NCI-H2171 (cell line): ENCODE measurements at places on chromosomes 4 and X.

GRCh38 chrX:51496501-51497291, at the start of gene NUDT11:
NUDT11 (minus strand) TSS chrX:51496592; CDS start chrX:51496444, 148 bp downstream.
- DNase-seq, result peak; percentile 69

DNA sequence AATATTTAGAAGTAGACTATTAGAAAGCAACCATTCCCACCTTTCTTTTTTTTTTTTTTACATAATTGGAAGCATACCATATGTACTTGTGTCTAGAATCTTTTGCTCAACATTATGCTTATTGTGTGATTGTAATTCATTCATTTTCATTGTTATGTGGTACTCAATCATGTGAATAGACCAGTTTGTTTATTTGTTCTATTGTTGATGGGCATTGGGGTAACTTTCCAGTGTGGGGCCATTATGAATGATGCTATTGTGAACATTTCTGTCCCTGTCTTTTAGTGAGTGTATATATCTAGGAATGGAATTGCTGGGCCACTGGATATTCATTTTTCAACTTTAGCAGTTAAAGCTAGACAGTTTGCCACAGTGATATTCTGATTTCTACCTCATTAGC, 62.5 kb upstream of the MCUB start:
- no peak for DNase-seq

DNA sequence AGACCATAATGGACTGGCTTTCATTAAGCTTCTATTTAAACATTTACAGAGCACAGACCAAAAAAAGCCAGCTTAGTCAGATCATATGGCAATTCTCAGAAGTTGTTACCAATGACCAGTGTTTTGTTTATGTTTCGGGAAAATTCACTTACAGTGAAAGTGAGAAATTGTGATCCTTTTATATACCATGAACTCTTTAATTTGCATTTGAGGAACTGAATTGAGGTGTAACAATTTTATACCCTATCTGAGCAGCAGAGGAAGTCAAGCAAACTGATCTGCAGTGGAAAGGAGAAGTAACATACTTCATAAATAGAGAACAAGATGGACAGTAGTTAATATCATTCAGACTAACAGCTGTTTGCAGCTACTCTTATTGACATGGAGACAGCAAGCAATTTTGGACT, 97.1 kb downstream of the TMA16 start:
- no peak for DNase-seq

- no peak for DNase-seq
Measured at GRCh38 chr4:85637778-85638177, 162.8 kb downstream of the ARHGAP24 start.

DNA sequence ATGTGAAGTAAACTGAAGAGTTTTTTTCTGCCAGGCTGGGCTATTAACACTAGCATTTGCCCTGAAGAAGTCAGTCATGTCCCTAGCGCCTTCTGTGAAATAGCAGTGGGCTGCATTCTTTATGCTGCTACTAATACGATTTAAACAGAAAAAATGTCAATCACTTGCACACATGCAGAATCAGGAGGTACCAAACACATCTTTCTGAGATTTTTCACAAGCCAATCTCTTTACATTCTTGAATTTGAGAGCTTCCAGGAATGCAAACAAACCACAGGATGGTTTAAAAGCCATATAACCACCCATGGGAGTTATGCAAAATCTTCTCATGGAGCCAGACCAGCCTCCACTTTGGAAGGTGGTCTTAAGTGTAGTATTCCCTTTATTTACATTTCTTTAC, 220.1 kb downstream of the IQCM start:
- no peak for DNase-seq

DNA sequence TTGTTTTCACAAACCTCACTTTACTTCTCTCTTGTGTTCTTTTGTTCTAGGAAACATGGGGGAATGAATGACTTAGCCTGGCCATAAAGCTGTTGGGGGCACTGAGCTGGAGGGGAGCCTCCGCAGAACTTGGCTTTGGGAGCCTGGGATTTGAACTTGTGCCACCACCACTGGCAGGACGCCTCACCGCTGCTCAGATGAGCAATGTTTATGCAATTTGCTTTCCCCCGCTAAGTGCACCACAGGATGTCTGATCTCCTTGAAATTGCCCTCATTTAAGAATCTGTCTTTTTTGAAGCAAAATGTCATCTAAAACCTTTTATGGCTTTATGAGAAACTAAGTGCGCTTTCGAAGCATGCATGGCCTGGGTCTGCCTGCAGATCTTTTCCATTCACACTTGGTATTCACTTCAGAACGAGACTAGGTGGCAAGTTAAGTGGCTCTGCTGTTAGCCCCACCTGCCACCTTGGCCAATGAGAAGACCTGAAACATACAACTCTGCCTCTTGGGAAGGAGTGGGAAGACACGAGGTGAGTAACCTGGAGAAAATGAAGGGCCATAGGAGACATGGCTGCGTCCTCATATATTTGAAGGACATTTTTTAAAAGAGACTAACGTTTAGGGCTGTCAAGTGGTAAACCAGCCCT, 119.3 kb downstream of the LDB2 start:
- DNase-seq, result no peak

- DNase-seq, result no peak
Measured at GRCh38 chr4:122803788-122804208, 22.8 kb upstream of the FGF2 start.

DNA sequence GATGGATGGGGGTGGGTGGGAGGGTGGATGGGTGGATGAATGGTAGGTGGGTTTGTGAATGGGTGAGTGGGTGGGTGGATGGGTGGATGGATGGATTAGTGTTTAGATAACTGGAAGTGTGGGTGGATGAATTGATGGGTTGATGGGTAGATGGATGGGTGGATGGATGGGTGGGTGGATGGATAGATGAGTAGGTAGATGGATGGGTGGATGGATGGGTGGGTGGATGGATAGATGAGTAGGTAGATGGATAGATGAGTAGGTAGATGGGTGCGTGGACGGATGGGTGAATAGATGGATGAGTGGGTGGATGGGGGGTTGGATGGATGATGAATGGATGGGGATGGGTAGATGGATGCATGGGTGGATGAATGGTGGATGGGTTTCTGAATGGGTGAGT, 20.3 kb upstream of the ASMTL start:
- no peak for DNase-seq

DNA sequence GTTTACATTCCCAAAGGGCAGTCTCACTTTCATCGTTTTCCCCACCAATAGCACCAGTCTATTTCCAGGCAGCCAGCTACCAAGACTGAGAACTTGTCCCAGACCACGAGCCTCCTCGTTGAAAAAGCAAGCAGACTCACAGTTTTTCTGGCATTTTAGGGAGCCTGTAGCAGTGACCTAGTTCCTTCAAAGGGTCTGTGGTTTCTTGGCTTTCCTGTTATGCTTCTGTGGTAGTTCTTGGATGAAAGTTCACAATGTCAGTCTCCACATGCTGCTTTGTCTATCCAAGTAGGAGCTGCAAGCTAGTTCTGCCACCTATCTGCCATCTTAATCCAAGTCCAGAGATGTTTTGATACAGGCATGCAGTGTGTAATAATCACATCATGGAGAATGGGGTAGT, 151.6 kb upstream of the ZC4H2 start:
- no peak for DNase-seq
